IPS DF 6.9 (cell line): ENCODE measurements at places on chromosomes 7 and 10.

GRCh38 chr7:27247452-27248426 lies 5.1 kb downstream of the EVX1 start:
- no peak for DNase-seq

DNA sequence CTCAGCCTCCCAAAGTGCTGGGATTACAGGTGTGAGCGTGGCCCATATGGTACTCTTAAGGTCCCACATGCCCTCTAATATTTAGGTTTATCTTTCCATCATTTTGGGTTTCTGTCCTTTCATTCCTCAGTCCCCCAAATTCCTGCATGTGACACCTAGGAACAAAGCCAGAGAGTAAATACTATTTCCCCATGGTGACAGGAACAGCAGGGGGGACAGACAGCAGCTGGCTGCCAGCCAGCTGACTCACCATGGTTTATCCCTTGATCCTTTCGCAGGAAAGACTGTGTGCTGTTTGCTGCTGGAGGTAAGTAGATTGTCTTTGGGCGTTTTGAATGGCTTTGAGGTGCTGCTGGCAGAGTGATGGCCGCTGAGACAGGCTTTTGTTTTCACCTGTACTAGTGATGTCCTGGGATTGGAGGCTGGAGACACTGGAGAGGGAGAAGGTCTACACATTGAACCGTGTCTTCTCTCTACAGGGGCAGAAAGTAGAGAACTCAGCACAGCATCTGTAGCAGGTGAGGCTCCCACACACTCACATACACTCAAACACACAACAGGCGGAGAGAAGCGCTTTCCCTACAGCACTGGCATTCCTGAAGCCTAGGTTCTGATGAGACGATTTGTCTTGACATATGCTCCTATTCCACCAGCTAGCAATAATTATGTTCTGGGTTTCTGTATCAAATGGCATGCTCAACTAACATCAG lies 83.7 kb upstream of the EFCAB10 start:
- no peak for DNase-seq

- DNase-seq, result no peak
Observed at GRCh38 chr7:80637911-80638765, at the start of gene CD36. Gene CD36, plus strand, starts transcription at chr7:80638642. Its CDS starts 8,099 bp downstream, at chr7:80646741.

DNA sequence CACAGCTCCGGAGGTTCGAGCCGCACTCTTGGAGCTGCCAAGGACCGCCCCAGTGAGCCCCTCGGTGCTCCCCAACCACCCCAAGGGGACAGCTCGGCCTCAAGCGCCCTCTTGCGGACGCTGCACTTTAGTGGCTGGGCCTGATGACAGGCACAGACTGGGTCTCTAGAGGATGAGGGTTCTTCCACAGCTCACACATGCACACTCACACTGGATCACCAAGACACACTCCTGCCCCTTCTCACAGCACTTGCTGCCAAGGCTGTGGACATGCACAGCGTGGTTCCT lies 2.1 kb downstream of the RET start:
- no peak for DNase-seq

- DNase-seq, result peak; percentile 22
Observed at GRCh38 chr7:23072922-23073321, 32.7 kb upstream of the KLHL7 start.

GRCh38 chr10:131762789-131763696 lies 137.8 kb upstream of the PPP2R2D start:
- DNase-seq, result no peak

DNA sequence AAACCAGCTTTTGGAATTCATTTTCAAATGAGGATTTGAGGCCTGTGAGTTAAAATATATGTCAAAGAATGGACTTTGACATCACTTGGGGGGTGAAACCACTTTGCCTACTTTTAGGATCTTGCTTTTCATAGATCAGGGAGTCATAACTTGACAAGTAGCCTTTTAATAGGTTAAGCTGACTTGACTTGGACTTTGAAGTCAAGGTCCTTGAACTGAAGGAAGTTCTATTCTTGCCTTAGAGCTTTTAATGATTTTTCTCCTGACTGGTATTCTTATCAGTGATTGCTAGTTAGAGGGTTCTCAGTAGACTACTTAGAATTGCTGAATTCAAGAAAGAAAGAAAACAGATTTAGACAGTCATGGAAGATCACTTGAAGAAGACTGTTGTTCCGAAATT lies 17.7 kb downstream of the AGR2 start:
- no peak for DNase-seq

DNA sequence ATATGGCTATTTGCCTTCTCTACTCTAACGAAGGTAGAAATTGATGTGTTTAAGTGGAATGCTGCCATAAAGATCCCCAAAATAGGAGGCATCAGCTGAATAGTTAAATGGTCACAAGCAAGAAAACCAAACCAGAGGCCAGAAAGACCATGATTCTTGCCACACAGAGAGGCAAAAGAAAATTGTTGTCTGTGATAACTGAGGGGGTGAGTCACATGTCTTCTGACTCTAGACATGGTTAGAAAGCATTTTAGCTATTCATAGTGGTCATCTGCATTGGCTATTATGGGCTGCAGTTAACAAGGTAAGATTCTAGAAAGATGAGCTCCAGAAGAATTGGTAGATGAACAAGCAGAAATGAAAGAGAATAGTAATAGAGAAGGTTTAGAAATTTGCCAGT lies 361.4 kb upstream of the NPSR1 start:
- DNase-seq, result no peak

- no peak for DNase-seq
Observed at GRCh38 chr7:80858141-80858903, 60.5 kb downstream of the SEMA3C start.

DNA sequence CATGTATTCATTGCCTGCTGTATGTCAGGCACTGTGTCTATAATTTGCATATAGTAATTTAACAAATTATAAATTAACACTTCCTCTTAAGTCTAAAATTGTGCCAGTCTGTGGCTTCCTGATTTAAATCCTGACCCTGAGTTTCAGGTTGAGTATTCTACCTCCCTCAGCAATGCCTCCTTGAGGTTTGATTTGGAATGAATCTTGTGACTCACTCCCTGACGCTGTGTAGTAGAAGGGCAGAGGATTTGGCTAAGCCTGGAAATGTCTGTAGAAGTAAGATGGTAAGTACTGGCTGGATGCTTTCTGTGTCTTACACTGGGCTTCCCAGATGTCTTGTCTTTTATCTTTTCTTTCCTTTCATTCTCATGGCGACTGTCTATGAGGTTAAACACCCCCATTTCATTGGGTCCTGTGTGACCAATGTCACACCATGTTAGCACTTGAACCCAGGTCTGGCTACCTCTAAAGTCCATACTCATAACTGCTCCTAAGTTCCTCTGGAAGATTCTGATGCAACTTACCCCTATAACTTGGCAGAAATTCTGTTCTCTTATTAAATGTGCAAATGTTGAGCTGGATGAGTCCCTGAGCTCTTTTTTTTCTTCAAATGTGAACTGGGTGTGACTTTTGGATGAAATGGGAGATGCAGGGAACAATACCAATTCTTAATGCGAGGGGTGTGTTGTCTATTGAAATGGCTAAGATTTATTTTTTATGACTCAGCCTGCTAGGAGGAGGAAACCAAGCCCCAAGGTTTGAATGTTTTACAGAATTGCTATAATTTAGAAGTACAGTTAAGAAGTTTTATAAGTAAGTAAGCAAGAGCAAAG lies 48.5 kb downstream of the PLCE1 start:
- no peak for DNase-seq

DNA sequence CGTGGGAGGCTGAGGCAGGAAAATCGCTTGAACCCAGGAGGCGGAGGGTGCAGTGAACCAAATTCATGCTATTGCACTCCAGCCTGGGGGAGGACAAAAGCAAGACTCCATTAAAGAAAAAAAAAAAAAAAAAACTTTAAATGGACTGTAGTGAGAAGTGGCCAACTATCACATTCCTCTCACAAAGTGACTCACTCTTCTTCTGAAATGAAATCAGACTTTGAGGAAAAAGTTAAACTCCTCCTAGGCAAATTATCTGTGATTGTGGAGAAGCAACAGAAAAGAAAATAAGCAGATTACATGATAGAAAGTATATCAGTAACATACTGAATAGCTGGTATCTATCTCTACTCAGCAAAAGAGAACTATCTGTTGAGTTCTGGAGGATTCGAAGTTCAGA lies 234.3 kb upstream of the PHF14 start:
- no peak for DNase-seq

DNA sequence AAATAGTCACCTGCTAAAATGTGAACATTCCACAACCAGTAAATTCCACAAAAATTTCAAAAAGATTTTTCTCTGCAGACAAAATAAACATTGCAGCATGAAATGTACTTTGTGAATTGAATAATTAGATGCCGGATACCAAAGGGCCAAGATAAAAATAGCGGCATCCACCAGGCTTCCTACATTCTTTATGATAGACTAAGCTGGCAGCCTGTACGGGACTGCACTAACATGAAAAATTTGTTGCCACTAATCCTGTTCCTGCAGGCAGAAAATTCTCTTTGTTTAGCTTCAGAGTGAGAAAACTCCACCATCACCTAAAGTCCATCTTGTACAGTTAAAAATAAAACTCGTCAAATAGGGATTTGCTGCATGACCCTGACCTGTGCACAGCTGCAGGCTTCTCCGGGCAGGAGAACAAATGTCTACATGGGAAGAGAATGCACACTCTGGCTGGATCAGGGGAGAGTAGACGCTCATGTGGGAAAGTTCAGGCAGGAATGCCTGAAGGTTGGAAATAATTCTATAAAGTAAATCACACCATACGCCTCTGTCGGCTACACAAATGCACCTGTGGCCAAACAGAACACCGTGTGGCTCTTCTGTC lies 15.6 kb upstream of the ADO start:
- no peak for DNase-seq

GRCh38 chr7:6148724-6149360 lies 117.7 kb downstream of the ANKRD61 start:
- DNase-seq, result no peak

DNA sequence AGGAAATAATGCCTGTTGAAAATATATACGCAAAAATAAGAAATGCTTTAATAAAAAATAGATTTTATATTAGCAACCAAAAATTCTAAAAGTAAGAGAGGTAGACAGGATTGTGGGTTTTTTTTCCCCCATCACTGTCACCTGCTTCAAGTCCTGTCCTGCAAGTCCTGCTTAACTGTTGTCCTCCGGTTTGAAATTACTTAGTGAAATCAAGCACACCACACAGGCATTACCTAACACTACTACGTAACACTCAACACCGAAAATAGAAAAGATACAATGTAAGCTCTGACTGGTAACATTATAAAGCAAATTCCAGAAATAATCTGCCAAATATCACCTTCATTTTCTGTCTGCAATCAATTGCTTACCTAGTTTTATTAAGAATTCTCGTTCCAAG lies 90.9 kb downstream of the UPF2 start:
- DNase-seq, result no peak

DNA sequence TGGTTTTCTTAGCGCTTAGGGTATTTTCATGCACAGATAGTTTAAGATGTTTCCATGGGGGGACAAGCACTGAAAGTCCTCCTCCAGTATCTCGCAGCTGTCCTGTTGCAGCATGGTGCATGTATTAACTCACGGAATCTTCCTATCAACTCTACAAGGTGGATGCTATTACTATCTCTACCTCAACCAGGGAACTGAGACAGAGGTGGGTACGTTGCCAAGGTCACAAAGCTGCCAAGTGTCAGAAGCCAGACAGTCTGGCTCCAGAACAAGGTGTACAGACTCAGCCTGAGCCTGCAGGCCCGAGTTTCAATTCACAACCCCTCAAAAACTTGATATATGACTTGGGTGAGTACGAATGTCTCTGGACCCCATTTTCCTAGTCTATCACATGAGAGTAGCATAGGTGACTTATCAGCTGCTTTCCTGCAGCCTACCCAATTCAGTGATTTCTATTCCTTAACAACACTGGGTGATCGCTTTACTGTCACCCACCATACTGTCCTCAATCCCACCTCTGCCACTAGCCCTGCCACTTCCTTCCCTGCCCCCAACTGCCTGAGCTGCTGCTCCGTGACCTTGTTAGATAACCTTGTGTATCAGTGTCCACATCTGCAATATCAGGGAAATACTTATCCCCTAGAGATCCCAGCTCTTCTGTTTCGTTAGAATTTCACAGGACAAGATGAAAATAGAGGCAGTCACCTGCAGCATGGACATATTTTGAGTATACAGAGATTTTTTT lies 92.1 kb downstream of the ABCC2 start:
- DNase-seq, result no peak

GRCh38 chr7:143384148-143384547 lies 3.0 kb downstream of the ZYX start:
- DNase-seq, result no peak

DNA sequence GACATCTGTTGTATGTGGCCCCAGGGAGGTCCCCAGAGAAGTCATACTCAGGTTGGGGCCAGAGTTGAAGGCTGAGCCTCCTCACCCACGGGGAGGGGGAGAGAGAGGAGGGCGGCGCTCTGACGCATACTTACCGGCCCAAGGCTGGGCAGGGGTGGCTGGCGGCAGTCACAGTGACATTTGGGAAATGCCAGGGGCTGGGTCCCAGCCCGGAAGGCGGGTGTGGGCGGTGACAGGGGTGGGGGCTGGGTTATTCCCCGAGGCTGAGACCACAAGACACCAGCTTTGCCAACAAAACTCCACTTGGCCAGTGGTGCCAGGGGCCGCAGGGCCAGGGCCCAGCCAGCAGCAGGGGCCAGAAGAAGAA lies 41.1 kb downstream of the RASGEF1A start:
- no peak for DNase-seq

DNA sequence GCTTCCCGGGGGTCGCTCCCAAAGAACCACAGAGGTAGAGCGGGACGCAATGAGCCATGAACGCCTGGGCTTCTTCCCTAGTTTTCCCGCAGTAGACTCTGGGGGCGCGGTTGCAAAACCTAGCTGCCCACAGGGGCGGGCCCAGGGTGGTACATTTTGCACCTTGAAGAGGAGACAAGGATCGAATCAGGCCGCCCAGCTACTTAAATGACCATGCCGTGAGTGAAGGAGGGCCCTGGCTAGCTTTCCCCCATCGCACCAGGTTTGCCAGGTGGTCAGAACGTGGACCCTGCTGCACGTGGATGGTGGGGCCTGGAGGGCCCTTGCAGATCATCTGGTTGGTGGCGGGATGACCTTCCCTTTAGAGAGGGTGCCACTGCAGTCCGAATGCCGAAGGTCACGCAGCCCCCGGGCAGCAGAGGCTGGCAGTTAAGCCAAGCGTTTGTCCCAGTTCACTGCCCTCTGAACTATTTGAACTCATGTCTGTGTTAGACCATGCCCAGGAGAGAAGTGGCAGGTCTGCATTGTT lies 604 bp upstream of the SHTN1 start:
- no peak for DNase-seq

GRCh38 chr10:128052696-128053095 lies 73.5 kb downstream of the MKI67 start:
- DNase-seq, result no peak
